Heart left ventricle (tissue), 16 donors: ENCODE measurements at places on chromosomes 6 and 20. TPM values are rescaled to one million over a fixed set of nuclear protein-coding genes. Genes with fewer than 3 reads are reported as not detected.

Gene FHL5
- 2.2 TPM for polyA plus RNA-seq

GRCh38 chr6:143559051-143559660 is 47.6 kb upstream of the FUCA2 start:
- no peak for DNase-seq

- DNase-seq: no peak
Measured at GRCh38 chr6:154726887-154727286, 6.3 kb upstream of the SCAF8 start.

DNA sequence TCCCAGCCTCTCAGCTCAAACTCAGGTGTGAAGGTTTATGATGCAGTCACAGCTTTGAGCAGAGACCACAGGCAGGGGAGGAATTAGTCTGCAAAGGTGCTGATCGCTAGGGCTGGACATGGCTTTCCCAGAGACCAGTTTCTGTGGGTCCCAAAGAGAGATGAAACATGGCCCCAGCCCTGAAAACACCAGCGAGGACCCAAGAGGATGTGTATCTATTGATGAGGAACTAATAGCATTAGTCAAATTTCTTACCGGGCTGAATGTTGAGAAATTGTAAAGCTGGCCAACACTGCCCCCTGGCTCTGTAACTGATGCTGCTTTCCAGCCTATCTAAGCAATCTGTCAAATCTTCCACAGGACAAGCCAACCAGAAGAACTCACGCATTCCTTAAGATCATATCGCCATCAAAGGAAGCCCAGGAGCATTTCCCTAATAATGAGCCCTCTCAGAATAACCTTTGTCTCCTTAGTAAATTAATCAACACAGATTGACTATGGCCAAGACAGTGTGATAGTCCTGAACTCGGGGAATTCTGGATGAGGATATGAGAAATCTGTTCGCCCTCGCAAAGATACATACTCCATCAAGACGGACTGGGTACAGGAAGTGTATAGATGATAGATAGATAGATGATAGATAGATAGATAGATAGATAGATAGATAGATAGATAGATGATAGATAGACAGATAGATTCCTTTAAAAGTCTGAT is 7.8 kb upstream of the ACSS1 start:
- peak; percentile 53 for DNase-seq

GRCh38 chr6:159941286-159942113 is 27.4 kb upstream of the IGF2R start:
- DNase-seq: no peak

- no peak for DNase-seq
Measured at GRCh38 chr6:35357677-35358076, 15.3 kb downstream of the PPARD start.

- DNase-seq: no peak
Measured at GRCh38 chr6:23589811-23590210, 536.2 kb upstream of the NRSN1 start.

DNA sequence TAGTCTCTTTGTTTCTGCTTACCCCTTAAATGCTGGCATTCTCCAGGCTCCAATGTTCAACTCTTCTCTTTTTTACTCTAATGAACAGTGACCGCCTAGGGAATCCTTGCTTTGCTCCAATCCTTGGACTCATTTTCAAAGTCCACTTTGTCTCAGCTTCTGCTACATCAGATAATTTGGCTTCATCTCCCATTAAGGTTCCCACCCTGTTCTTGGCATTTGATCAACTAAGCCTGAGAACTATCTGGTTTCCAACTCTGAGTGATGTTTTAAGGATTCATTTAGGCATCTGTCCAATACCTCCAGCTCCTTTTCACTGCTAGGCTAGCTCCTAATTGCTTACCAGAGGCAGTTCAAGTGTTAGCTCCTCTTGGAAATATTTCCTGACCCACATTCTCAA is 64.9 kb downstream of the ME1 start:
- DNase-seq: no peak

DNA sequence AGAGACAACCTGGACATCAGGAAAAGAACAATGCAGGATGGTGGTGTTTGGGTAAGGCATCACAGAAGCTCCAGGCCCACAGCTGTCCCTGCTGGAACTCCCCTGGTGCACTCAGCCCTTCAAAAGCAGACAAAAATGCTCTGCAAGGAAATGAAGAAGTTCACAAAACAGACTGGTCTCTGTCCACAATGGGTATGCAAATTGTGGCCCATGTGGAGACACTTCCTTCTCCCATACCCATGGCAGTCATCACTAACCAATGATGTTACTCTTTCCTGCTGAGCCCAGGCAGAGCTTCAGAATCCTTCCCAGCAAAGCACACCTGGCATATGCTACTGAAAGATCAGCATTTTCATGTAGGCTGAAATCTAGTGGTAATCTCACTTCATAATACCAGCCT is 42.6 kb upstream of the PXDC1 start:
- no peak for DNase-seq

- no peak for DNase-seq
Measured at GRCh38 chr6:138681627-138682026, 91.9 kb upstream of the CCDC28A start.

DNA sequence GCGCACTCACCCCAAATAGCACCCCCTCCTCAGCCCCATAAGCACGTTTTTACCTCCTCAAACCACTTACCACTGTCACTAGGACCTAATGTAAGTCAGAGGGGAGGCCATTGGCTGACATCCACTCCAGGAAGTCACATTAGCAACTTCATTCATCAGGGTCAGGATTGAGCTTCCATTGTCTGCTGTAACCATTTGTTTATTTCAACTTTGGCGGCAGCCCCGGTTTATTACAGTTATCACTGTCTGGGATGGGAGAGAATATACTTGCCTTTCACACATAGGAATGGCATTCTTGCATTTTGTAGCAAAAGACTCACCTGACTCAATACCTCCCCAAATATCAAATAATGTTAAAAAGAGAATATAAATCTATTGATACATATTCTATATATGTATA is 38.3 kb downstream of the MAFB start:
- no peak for DNase-seq

Gene TCF15
- 14.1 TPM for polyA plus RNA-seq

DNA sequence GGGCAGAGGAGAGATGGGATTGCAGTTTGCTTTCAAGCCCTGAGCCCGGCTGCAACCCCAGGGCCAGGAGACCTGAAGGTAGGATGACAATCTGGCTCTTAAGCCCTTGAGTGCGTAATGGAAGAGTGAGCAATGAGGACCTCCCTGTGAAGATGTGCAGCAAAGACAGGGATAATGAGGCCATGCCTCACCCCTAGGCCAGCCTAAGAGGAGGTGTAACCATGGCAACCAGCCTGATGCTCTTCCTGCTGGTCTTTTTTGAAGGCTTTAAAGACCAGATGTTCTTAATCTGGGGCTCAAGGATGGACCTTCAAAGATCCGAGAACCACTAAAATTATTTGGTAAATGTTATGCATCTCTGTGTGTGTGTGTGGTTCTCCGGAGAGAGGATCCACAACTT is 8.2 kb downstream of the ARHGAP40 start:
- DNase-seq: no peak

Gene RBM24
- polyA plus RNA-seq: 127 TPM

GRCh38 chr6:113039005-113039404 is 691.9 kb downstream of the RFPL4B start:
- no peak for DNase-seq

DNA sequence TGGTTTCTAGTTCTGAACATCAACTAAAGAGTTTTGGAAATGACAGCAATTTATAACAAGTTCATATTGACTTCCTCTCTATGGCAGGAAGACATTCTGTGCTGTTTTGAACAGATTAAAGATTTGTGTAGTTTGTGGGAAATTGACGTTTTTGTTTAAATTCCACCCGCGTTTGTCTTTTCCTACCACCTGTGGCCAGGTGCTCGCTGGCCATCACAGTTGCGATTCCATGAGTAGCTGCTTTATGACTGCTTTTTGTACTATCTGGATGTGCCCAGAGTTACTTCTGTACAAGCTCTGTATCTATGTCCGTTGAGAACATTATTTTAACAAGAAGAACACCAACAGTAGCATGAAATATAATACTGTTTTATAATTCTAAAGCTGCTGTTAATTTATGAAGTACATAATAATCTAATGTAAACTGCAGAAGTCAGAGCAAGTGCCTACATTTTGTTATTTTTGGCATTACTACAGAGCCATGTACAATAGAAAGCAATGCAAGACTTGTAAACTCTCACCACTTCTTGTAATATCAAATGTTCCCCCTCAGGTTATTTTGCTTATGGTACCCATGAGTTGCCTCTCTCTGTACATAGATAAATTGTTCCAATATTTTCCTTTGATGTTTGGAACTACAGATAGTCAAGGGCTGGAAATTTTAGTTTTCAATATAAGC is 33.5 kb downstream of the ZBTB2 start:
- no peak for DNase-seq

GRCh38 chr6:25387911-25388310 is 108.7 kb downstream of the CARMIL1 start:
- DNase-seq: no peak

Gene GNMT
- polyA plus RNA-seq: 1.9 TPM

GRCh38 chr20:61764471-61765025 is 301.1 kb downstream of the TAF4 start:
- no peak for DNase-seq

Gene WFDC12
- polyA plus RNA-seq: not detected

GRCh38 chr6:138420356-138420755 is 16.3 kb downstream of the HEBP2 start:
- no peak for DNase-seq

Gene UQCC2
- 123 TPM for polyA plus RNA-seq

Gene NEURL2
- polyA plus RNA-seq: 3.0 TPM

DNA sequence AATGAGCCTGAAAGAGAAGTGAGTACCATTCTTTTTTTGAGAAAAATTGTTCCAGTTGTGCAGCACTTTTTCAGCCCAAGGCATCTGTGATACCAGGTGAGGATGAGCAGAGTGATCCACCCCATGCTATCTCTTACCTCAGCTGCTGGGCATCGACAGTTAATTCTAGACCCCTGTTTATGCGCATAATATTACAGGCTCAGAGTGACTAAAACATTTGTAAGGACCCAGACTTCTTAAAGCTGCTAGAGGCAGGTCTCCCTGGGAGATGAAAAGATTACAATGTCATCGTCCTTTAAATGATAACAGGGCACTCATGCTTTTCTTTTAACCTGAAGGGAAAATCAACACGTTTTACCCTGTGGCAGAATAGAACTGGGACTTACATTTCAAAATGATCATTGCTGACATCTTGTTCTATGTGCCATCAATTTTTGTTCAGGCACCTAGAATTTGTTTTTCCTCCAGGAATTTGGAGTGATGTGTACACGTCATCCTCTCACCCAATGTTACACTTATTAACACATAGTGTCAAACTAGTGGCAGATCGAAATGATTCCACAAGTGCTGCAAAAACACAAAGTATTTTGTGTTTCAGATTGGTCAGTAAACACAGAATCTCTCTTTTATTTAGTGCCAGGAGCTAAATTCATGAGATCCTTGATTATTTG is 684.6 kb downstream of the UTRN start:
- no peak for DNase-seq

Gene KCNQ2
- polyA plus RNA-seq: not detected

DNA sequence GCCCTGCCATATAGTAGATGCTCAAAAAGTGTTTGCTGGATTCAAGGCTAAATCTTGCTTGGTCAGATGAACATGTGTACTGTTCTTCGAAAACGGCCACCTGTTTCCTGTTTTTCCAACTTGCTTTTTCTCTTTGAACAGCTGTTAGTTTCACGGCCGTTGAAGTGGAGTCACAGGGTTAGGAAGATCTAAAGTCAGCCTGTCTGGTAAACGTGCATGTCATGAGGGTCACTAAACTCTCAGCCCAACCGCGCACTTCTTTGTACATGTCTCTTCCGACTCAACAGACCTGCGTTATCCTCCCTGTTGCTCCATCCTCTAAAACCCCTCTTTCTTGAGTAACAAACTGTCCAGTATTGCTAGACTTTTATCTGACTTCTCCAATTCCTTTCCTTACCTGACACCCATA is 93.2 kb upstream of the MAN1A1 start:
- DNase-seq: no peak

Gene PHACTR3
- polyA plus RNA-seq: 3.5 TPM

- peak; percentile 26 for DNase-seq
Measured at GRCh38 chr6:133568970-133569889, 319.7 kb upstream of the TCF21 start.

DNA sequence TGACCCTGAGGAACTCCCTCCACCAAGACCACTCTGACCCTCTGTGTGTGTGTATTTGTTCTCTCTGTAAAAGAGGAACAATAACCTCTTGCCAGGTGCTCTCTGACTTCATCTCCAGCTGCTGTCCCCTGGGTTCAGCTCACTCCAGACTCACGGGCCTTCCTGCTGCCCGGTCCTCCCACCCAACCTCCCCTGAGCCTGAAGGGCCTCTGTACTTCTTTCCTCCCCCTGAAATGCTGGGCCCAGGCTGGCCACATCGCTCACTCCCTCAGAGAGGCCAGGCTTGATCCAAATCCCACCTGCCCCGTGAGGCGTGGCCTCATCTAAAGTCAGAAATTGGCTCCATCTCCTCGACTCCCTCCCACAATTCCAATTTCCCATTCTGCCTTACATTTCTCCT is 202.4 kb downstream of the PRKN start:
- DNase-seq: no peak

DNA sequence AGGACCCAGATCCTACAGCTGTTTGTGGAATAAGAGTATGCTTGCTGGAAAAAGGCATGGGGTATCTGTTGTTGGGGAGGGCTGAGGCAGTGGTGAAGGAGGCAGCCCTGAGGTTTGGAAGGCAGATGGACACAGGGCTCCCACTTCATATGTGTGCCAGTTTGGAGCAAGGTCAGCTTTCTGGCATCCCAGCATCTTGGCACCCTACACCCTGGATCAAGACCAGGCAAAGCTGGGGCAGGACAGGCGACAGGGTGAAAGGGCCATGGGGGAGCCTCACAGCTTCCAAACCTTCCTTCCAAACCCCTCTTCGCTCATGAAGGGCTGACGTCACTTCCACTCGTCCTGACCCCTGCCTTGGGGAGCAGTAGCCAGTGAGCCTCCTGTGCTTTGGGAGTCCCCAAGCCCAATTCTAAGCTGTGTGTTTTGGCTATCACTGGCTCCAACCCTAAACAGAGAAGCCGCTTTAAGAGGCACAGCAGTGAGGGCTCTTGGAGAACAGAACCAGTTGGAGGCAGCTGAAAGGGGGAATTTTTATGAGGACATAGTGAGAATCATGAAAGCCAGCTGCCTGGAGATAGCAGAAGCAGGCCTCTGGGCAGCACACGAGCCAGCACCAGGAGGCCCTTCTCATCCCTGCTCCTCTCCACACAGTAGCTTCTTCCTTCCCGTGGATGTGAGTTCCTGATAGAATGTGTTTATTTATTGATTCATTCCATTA is 448.6 kb upstream of the CDH4 start:
- DNase-seq: no peak
